ENCODE measurements at places on chromosomes 4 and X. TPM values are rescaled to one million over a fixed set of nuclear protein-coding genes. Genes with fewer than 3 reads are reported as not detected.
A peak's percentile ranks its signal among the peaks of the same experiment; 100 is the strongest.

Gene GCNA
- total RNA-seq, result 2.3 TPM

Gene F8A3
- 5.2 TPM for total RNA-seq

Gene PPP2R2C
- total RNA-seq, result 0.35 TPM

Gene SORBS2
- 34.5 TPM for total RNA-seq

Gene DCX
- total RNA-seq, result 80.8 TPM

Gene EVC2
- total RNA-seq, result 7.2 TPM

Gene TMPRSS11E
- not detected for total RNA-seq

Gene TMPRSS11A
- total RNA-seq, result not detected

DNA sequence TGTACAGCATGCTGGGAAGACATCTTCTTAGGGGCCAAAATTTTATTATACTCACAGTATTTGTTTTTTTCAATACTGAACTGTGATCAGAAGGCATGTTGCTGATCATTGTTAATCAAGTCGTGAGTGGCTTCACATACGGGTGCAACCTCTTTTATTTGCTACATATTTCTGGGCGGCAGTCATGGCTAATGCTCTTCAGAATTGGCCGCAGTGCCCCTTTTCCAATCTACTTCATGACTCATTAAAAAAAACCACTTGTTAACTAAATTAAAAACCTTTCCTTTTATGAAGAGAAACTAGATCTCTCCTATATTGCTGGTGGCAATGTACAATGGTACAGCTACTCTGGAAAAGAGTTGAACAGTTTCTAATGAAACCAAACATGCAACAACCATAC, 101.5 kb upstream of the C1GALT1C1 start:
- no peak overlapping the region for H3K27ac ChIP-seq
- H3K4me3 ChIP-seq, result no peak overlapping the region
- no peaks in the 10 kb centered on the region for H3K36me3 ChIP-seq
- H3K27me3 ChIP-seq, result no peaks in the 10 kb centered on the region
- DNase-seq, result no peak
- H3K4me1 ChIP-seq, result no peaks in the 10 kb centered on the region

GRCh38 chr4:153018031-153018430, 81.9 kb downstream of the FHDC1 start:
- H3K27me3 ChIP-seq, result no peaks in the 10 kb centered on the region
- no peak for DNase-seq
- peak overlapping the region; percentile 31 for H3K27ac ChIP-seq
- no peaks in the 10 kb centered on the region for H3K36me3 ChIP-seq

DNA sequence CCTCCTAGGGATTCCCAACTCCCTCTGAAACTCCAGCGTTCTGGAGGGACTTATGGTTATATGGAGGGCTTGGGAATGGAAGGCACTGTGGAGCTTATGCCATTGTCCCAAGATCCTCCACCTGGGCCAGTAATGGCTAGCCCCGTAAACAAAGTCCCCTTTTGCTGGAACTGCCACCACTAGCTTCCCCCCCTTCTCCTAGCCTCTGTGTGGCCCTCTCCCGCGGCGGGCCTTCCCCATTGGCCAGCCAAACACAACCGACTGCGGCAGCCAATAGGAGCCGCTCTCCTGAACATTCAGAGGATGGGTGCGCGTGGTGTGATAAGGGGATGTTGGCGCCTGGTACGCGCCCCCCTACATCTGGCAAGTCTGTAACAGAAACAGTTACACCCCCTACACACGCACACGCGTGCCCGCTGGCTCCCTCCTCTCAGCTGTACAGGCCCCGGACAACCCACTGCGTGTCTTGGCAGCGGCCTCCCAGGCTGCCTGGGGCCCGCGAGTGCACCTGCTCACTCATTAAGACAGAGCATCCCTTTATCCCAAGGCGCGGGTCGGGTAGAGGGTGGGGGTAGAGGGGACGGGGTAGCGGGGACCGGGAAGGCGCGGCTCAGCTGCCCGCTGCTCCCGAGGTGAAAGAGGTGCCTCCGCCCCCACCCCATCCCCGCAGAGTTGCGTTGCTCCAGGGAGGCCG, 863 bp upstream of the RAB33A start:
- peak overlapping the region; percentile 97 for H3K4me3 ChIP-seq
- peak overlapping the region; percentile 98 for H3K27ac ChIP-seq
- no peaks in the 10 kb centered on the region for H3K27me3 ChIP-seq
- H3K4me1 ChIP-seq, result peaks cover 42% of the 10 kb centered on the region

DNA sequence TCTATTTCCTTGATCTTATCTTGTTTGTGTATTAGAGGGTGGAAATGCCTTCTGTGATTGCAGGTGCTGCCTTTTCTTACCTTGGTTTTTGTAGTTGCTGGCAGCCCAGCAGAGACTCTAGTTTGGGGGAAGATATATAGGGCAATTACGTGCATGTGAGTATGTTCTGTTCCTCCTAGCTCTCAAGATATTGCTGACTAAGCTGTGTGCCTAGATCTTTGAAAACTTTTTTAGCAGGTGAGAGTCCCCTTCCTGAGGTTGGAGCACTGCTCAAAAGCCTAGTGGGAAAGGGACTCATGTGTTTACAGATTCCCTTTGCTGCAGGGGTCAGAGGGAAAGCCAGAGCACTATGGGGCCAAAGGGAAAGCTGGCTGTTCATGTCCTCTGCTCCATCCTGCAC, 136.1 kb downstream of the VSIG4 start:
- H3K27ac ChIP-seq, result no peak overlapping the region
- no peak for DNase-seq
- H3K36me3 ChIP-seq, result no peaks in the 10 kb centered on the region
- no peaks in the 10 kb centered on the region for H3K4me1 ChIP-seq

- H3K4me1 ChIP-seq, result no peaks in the 10 kb centered on the region
- DNase-seq, result no peak
- no peak overlapping the region for H3K27ac ChIP-seq
- no peak overlapping the region for H3K4me3 ChIP-seq
Observed at GRCh38 chrX:108312957-108313356, 125.3 kb downstream of the COL4A6 start.

GRCh38 chrX:9269134-9269533, 195.7 kb upstream of the TBL1X start:
- no peak overlapping the region for H3K27ac ChIP-seq
- H3K27me3 ChIP-seq, result no peaks in the 10 kb centered on the region
- no peaks in the 10 kb centered on the region for H3K4me1 ChIP-seq
- H3K36me3 ChIP-seq, result peaks cover 3% of the 10 kb centered on the region
- no peak for DNase-seq

GRCh38 chrX:3713225-3713936, at the start of gene PRKX:
PRKX (minus strand) TSS chrX:3713649; CDS start chrX:3713253, 396 bp downstream.
- H3K4me3 ChIP-seq, result peak within 1 kb of the TSS; percentile 98
- no peak within 1 kb of the TSS for H3K27ac ChIP-seq
- peaks cover 17% of the 10 kb centered on the region for H3K4me1 ChIP-seq
- peak; percentile 57 for DNase-seq
- H3K36me3 ChIP-seq, result no peaks in the 10 kb centered on the region

GRCh38 chr4:88814043-88814617, 116.5 kb upstream of the NAP1L5 start:
- no peaks in the 10 kb centered on the region for H3K27me3 ChIP-seq
- H3K4me1 ChIP-seq, result peaks cover 7% of the 10 kb centered on the region
- no peak overlapping the region for H3K4me3 ChIP-seq
- DNase-seq, result no peak

DNA sequence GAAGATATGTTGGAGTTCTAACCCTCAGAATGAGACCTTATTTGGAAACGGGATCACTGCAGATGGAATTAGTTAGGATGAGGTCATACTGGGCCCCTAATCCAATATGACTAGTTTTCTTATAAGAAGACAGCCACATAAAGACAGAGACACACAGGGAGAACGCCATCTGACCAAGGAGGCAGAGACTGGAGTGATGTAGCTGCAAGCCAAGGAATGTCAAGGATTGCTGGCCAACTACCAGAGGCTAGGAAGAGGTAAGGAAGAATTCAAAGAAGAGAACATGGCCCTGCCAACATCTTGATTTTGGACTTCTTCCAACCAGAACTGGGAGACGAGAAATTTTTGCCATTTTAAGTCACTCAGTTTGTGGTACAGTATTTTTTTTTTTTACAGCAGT, 152.8 kb upstream of the DIPK2B start:
- no peaks in the 10 kb centered on the region for H3K27me3 ChIP-seq
- no peak overlapping the region for H3K27ac ChIP-seq
- H3K4me1 ChIP-seq, result no peaks in the 10 kb centered on the region
- H3K4me3 ChIP-seq, result no peak overlapping the region

- DNase-seq, result no peak
- H3K27ac ChIP-seq, result no peak overlapping the region
- no peaks in the 10 kb centered on the region for H3K27me3 ChIP-seq
- H3K4me3 ChIP-seq, result no peak overlapping the region
Observed at GRCh38 chr4:14168919-14169318, 541.4 kb upstream of the BOD1L1 start.

DNA sequence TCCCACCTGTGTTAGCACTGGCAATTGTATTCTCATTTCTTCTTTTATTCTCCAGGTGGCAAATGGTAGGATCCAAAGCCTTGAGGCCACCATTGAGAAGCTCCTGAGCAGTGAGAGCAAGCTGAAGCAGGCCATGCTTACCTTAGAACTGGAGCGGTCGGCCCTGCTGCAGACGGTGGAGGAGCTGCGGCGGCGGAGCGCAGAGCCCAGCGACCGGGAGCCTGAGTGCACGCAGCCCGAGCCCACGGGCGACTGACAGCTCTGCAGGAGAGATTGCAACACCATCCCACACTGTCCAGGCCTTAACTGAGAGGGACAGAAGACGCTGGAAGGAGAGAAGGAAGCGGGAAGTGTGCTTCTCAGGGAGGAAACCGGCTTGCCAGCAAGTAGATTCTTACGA, 176.9 kb downstream of the PTTG2 start:
- H3K27ac ChIP-seq, result no peak overlapping the region
- peaks cover 22% of the 10 kb centered on the region for H3K4me1 ChIP-seq
- no peak overlapping the region for H3K4me3 ChIP-seq
- H3K36me3 ChIP-seq, result peaks cover 32% of the 10 kb centered on the region
- DNase-seq, result no peak

- no peak overlapping the region for H3K27ac ChIP-seq
- no peak overlapping the region for H3K4me3 ChIP-seq
- no peaks in the 10 kb centered on the region for H3K27me3 ChIP-seq
- no peaks in the 10 kb centered on the region for H3K36me3 ChIP-seq
- no peaks in the 10 kb centered on the region for H3K4me1 ChIP-seq
- DNase-seq, result no peak
Observed at GRCh38 chr4:107279733-107280132, 243.6 kb upstream of the DKK2 start.

GRCh38 chr4:171814545-171814944, 1.3 kb downstream of the GALNTL6 start:
- no peaks in the 10 kb centered on the region for H3K36me3 ChIP-seq
- peaks cover 60% of the 10 kb centered on the region for H3K27me3 ChIP-seq
- H3K4me3 ChIP-seq, result peak overlapping the region; percentile 5
- no peak for DNase-seq
- H3K27ac ChIP-seq, result no peak overlapping the region
- peaks cover 25% of the 10 kb centered on the region for H3K4me1 ChIP-seq

DNA sequence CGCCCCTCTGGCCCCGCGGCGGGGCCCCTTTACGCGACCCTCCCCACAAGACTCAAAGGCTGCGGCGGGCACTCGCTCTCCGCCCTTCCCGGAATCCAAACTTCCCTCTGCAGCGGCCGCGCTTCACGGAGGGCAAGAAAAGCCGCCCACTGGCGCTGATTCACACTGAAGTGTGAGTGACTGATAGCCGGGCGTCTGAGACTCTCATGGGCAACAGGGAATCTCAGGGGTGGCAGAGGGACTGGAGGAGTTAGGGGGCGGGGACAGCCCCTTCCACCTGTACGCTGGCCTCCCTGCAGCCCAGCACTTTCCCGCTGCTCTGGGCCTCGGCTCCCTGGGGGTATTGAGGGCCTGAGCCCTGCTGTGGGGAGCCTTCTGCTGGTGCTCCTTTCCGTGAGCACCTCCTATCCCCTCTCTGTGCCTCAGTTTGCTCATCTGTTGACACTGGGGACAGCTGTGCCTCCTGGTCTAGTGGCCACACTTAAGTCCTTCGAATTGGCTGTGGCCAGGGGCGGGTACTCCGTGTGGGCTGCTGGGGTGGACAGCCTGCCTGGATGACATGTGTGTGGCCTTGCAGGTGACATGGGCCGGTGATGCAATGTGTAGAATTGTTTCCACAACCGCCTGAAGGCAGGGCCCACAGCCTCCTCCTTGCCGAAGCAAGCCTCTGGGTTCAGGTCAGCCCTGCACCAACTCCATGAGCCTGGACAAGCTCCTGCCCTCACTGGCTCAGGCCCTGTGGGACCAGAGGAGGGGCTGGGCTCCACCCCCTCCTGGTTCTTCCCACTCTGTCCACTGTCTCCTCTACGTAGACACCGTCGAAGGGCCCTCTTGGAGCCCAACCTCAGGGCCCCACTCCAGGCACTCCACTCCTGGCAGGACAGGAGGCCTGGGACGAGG, 951 bp downstream of the SH3BP2 start:
- no peak for DNase-seq
- no peaks in the 10 kb centered on the region for H3K36me3 ChIP-seq
- peaks cover 18% of the 10 kb centered on the region for H3K27me3 ChIP-seq
- no peak overlapping the region for H3K27ac ChIP-seq
- peak overlapping the region; percentile 59 for H3K4me3 ChIP-seq

DNA sequence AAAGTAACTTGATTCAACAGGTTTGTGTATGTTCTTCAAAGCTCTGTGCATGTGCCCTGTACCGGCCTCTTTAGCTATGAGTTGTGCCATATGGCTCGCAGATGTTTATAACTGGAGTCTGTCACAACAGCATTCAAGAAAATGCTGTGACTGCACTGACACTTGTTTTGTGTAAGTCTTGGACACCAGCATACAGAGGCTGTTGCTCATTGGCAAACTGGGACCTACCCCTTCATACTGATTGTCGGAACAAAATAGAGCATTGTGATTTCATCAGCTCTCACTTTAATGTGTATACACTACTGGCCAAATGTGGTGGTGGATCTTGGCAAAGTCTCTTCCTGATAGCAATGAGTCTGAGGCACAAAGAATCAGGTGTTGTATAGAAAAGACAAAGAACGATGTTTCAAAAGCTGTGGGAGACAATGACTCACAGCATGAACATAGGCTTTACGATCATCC, 133.9 kb downstream of the EGF start:
- peaks cover 8% of the 10 kb centered on the region for H3K36me3 ChIP-seq
- DNase-seq, result no peak
- H3K27ac ChIP-seq, result no peak overlapping the region
- H3K27me3 ChIP-seq, result no peaks in the 10 kb centered on the region
- no peak overlapping the region for H3K4me3 ChIP-seq

DNA sequence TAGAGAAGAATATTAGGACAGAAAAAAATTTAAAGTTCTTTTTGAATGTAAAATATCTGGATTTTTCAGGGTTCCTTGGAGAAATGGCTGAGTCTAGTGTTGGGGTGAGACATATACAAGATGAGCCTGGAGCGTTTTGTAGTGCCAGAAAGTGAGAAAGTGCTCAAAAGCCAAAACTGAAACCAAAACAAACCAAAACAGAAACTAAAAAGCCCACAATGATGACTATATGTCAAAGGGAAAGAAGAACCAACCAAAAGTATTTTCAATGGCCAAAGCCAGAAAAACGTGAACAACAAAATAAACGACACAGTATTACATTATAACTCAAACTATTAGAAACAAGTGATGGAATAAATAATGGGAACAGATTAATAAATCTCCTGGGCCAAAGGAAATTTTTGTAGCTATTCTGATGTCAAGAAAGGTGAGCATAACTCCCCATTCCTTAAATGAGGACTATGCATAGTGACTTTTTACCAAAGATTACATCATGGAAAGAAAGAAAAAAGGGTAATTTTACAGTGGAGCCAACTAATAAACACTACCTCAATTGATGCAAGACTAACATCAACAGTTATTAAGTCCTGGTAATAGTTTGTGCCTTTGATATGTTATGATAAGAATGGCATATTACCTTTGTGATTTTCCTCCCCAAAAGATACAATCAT, 1137.6 kb downstream of the C4orf33 start:
- no peak for DNase-seq
- H3K27ac ChIP-seq, result no peak overlapping the region
- no peak overlapping the region for H3K4me3 ChIP-seq
- no peaks in the 10 kb centered on the region for H3K27me3 ChIP-seq
- no peaks in the 10 kb centered on the region for H3K36me3 ChIP-seq
